Posterior cingulate gyrus (tissue), 11 donors: ENCODE measurements at places on chromosomes 4 and X.

- DNase-seq = no peak
Observed at GRCh38 chrX:39907964-39908661, 189.6 kb downstream of the BCOR start.

DNA sequence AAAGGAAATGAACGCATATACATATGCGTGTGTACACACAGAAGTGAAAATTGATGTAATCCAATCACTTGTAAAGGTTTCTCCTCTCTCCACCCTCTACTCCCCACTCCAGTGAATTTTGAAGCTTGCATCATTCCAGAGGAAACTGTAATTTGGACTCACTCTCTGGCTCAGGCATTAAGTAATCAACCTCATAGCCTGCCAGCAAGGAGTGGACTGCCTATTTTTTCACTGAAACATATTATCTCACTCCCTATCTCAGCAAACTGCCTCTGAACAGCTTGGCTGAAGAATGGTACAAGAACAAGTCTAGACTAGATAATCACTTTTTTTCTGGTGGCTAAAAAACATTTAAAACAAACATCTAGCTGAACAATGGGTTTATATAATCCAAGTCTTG, 124.2 kb downstream of the C4orf51 start:
- no peak for DNase-seq

GRCh38 chrX:38929966-38930421, 128.7 kb downstream of the MID1IP1 start:
- no peak for DNase-seq

- no peak for DNase-seq
Observed at GRCh38 chrX:12137951-12138360, 317 bp upstream of the FRMPD4 start.

DNA sequence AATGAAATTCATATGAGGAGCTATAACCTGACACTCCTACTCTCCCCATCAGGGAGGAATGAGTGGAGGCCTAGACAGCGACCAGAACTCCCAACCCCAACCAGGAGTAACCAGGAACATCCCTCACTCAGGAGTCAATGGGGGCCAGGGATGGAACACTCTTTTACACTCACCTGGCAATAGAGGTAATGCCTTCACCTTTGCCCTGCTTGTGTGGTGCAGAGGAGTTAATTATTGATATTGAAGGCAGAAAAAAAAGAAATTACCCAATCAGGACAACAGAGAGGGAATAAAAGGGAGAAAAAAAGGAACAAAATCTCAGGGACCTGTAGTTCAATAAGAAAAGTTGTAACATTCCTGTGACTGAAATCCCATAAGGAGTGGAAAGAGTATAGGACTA, 141.5 kb downstream of the PPP4R3C start:
- DNase-seq = no peak

GRCh38 chrX:122941806-122942205, 242.3 kb upstream of the GRIA3 start:
- no peak for DNase-seq

DNA sequence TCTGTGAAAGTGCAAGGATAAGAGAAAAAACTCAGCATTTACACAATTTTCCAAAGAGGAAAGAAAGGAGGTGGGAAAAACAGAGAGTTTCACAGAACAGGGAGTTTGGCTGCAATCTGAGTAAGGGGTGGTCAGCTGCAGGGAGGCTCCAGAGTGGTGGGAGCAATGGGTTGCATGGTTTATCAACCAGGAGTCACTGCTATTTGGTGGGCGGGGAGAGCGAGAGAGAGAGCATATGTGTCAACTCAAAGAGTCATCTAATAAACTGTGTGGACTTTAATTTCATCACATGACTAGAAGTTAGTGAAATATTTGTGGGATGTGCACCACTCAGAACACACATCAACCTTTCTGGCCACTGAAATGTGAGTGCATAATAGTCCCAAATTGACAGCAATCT, 94.6 kb downstream of the FAM13A start:
- no peak for DNase-seq
